ENCODE measurements at places on chromosomes 5 and 9. TPM values are rescaled to one million over a fixed set of nuclear protein-coding genes. Genes with fewer than 3 reads are reported as not detected.
A peak's percentile ranks its signal among the peaks of the same experiment; 100 is the strongest.

GRCh38 chr9:70053864-70054263 lies 10.2 kb downstream of the MAMDC2 start:
- no peak for DNase-seq

GRCh38 chr5:139382807-139383206 lies 290 bp downstream of the SLC23A1 start:
- no peak for DNase-seq

GRCh38 chr5:71740015-71740753 lies 21.1 kb downstream of the CARTPT start:
- no peak for DNase-seq

DNA sequence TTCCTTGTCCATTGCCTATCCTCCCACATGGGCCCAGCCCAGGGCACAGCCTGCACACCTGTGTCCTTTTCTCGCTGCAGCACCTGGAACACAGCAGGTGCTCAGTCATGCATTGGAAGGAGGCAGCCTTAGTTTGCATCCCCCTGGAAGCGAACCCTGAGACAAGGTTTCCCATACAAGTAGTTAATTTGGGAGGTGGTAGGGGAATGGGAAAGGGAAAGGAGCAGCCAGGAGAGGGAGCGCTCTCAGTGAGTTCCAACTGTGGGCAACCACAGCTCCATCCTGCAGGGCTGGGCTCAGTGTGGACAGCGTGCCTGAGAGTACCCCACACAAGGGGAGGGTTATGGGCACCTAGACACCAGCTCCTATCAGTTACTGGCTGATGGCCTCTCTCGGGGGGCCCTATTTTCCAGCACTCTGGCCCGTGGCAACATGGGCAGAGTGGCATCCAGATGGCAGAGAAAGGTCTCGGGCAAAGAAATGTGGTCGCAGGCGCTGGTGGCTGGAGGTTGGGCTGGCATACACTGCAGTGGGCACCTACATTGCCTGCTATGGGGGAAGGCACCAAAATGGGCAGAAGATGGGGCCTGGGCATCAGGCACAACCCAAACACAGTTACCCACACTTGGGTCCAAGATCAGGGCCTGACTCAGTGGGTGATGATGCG lies 50.1 kb downstream of the TSPAN17 start:
- DNase-seq = no peak

DNA sequence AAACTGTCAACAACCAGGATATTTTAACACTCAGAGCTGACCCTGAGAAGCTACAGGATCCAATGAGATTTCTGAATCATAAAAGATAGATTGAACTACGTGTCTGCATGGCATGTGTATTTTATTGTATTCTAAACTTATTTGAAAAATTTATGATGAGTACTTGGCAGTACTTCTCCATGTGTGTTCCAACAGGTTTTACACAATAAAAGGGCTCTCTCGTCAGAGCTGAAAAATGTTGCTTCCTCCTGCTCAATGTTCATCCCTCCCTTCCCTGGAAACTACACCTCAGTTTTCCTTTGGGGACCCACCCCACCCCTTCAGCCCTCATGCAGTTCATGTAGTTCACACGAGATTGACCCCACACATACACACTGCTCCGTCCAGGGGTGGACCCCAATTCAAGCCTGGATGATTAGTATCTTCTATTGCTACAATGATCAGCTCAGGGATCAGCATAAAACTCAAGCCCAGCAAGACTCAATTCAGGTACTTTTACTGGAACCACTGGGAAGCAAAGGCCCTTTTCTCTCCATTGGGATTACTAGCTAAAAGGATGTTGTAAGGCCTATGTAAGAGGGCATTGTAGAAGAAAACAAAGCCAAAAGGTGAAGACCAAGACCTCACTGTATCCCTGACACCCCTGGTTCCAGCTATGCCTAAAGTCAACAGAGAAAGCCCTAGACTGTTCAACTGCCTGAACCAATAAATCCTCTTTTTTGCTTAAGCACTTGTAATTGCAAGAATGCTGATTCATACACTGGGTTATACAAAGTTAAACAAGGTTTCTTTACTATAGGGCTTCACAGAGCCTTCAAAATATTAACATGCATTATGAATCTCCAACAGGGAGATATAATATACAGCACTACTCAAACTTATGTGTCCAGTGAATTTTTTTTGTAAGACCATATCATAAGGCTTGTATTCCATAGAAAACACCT lies 112.6 kb downstream of the SAXO1 start:
- DNase-seq = no peak

DNA sequence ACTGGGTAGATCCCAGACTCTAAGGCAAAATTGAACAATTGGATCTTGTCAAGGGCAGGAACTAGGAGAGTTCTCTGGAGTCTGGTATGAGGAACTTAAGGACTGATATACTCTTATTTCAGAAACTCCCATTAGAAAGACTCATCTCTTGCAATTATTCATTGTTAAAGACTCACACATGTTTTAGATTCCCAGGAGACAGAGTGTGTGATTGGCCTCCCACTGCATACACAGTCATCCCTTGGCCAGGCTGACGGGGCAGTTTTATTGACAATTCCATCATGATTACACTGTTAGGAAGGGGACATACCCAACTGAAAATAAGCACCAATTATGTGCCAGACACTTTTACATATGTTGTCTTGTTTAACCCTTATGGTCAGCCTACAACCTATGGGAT lies 347.2 kb downstream of the DMAC1 start:
- peak; percentile 71 for DNase-seq

GRCh38 chr5:73652391-73652790 lies 26.4 kb downstream of the ARHGEF28 start:
- DNase-seq = no peak

DNA sequence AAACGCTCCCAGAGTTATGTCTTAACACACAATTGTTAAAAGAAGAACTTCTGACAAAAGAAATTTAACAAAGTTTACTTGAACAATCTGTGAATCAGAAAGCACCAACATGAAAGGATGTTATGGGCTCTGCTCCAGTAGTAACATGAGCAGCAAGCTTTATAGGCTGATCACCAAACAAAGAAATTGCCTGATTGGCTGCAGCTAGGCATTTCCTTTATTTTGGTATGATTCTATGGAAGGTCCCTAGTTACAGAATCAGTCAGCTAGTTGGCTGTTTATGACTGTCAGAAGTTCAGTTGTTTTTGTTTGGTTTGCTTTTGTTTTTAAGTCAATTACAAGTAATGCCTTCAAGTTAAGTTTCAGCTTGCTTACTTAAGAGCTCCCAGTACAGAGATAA lies 102.4 kb upstream of the SMC2 start:
- no peak for DNase-seq

DNA sequence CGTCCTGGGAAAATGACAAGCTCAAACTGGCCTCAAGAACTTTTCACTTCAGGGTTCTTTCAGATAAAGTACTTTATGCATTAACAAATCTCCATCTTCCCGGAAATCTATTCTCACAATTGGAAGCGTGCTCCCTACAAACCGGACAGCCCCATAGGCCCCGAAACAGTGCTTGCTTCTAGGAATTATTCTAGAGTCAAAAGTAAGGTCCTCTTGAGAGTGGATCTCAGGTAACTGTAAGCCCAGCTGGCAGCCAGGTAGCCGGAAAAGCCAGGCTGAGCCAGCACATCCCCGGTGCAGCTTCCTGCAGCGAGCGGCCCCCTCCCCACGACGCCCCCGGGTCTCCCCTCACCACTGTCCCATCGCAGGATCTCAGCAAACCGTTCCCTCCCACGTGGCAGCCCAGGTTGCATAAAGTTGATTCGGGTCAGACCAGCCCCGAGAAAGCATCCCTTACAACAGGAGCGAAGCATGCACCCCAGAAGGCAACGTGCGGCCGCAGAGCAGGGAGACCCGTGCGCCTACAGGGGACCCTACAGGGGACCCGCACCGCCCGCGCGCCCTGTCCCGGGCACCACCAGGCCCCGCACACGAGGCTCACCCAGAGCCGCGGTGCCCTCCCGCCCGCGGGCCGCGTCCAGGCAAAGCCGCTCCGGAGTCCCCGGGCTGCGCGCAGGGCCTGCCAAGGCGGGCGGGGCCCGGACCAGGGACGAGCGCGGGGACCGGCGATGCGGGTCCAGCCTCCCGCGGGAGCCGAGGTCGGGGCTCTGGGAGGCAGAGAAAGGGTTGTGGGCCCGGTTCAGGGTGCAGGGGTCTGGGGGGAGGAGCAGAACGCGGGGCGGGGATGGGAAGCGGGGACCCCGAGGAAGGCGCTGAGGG lies 920 bp downstream of the LPCAT1 start:
- no peak for DNase-seq

DNA sequence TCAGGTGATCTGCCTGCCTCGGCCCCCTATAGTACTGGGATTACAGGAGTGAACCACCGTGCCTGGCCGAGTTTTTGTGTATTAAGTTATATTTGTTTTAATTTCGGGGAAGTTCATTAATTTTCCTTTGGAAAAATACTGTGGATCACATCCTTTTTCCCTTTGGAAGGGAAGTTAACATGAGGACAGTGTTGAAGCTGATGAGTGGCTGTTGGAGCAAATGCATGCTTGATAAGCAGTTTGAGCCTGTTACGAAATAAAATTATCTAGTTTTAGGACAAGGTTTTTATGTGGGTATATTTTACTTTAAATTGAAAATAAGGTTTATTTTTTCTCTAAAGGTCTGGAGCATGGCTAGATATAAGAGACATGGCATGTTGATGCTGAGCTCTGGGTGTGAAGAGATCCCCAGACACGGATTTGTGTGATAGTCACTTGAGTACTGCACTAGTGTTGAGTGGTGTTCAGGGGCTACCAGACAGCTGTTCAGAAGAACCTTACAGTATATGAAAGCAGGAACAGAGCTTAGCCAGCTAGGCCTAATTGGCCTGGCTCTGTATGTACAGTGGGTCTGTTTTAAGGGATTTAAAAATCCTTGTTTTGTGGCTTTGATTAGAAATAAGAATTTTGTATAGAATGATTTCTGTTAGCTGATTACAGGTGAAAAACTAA lies 17.4 kb downstream of the LMNB1 start:
- no peak for DNase-seq

DNA sequence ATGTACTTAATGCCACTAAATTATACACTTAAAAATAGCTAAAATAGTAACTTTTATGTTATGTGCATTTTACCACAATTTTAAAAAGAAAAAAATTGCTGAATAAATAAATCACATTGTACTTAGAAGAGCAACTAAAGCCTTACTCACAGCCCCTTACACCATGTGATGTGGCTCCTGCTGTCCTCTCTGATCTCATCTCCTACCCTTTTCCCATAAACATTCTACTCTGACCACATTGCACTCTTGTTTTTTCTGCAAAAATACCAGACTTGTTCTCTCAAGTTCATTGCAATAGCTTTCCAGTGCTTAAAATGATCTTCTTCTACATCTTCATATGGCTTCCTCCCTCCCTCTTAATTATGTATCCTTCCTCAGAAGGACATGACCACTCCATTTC lies 268.4 kb downstream of the ELAVL2 start:
- DNase-seq = no peak

DNA sequence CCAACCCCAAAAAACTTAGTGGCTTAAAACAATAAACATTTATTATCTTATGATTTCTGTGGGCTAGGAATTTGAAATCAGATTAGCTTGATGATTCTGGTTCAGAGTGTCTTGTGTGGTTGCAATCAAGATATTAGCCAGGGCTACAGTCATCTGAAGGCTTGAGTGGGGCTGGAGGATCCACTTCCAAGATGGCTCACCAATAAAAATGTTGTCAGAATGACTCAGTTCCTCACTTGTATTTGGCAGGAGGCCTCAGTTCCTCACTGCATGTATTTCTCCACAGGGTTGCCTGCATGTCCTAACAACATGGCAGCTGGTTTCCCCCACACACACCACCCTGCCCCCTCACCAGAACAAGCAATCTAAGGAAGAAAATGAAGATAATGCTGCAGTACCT lies 98.2 kb upstream of the NIPBL start:
- DNase-seq = no peak

- peak; percentile 76 for DNase-seq
Observed at GRCh38 chr9:125189361-125190289, at the start of gene PPP6C. PPP6C (minus strand) TSS chr9:125189803; CDS start chr9:125189718, 85 bp downstream.

GRCh38 chr9:76677481-76678055 lies 86.7 kb upstream of the PCA3 start:
- DNase-seq = no peak

GRCh38 chr9:81906671-81907070 lies 21.6 kb upstream of the SPATA31D4 start:
- no peak for DNase-seq

DNA sequence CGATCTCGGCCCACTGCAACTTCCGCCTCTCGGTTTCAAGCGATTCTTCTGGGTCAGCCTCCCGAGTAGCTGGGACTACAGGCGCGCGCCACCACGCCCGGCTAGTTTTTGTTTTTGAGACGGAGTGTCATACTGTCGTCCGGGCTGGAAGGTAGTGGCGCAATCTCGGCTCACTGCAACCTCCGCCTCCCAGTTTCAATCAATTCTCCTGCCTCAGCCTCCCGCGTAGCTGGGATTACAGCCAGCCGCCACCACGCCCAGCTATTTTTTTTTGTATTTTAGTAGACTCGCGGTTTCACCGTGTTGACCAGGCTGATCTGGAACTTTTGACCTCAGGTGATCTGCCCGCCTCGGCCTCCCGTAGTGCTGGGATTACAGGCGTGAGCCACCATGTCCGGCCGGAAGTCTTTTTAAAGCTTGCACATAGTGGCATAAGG lies 1.2 kb downstream of the SMC5 start:
- DNase-seq = no peak

GRCh38 chr5:35203403-35203802 lies 26.9 kb downstream of the PRLR start:
- DNase-seq = no peak

DNA sequence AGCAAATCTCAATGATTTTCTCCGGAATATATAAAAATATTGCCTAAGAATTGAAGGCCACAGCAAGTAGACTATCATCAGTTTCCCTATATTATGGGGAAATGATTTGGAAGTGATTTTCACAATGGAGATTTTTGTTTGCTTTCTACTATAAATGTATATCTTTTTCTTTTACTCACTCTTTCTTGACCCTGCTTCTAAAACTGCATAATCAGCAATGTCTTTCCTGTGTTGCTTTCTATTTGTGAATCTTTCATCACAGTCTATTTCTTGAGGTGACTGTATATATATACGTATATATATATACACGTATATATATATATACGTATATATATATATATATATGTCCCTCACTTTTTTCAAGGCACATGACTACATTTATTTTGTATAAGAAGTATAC lies 622.6 kb downstream of the DTWD2 start:
- DNase-seq = no peak

- DNase-seq = no peak
Observed at GRCh38 chr5:80437326-80437725, 29.5 kb downstream of the ZFYVE16 start.

Gene ZBTB26
- polyA plus RNA-seq = 8.0 TPM

Gene TTLL11
- polyA plus RNA-seq = 5.6 TPM

Gene TAF11L5
- polyA plus RNA-seq = not detected

Gene SOX30
- polyA plus RNA-seq = 0.07 TPM

Gene EMB
- 1.5 TPM for polyA plus RNA-seq

Gene EQTN
- polyA plus RNA-seq = not detected

Gene ANKRD31
- polyA plus RNA-seq = 0.07 TPM

Gene DIRAS2
- not detected for polyA plus RNA-seq

Gene RBM22
- polyA plus RNA-seq = 45.2 TPM

Gene MRRF
- polyA plus RNA-seq = 35.1 TPM

Gene ZNF608
- polyA plus RNA-seq = 0.54 TPM

Gene CARTPT
- polyA plus RNA-seq = not detected

Gene GABBR2
- polyA plus RNA-seq = 1.6 TPM

Gene ABLIM3
- polyA plus RNA-seq = 14.0 TPM

Gene IFNK
- polyA plus RNA-seq = not detected

Gene RMRP
- polyA plus RNA-seq = 235 TPM
